C1 segment of cervical spinal cord (tissue), 14 donors: ENCODE measurements at places on chromosomes 5 and 9.
A peak's percentile ranks its signal among the peaks of the same experiment; 100 is the strongest.

DNA sequence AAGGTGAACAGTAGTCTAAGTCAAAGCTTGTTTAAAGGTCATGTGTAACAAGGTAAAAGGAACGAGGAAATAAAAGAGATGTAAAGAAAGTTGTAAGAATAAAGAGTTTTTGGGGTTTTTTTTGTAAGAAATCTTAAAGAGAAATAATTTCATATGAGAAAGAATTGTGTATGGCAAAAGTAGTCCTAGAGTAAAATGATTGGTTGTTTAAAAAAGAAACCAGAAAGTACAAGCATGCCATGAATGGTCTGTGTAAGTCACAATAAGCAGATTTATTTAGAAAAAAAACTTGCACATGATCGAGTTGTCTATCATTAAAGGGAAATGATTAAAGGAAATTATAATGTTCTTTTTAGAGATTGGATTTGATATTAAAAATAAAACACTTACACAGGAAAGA lies 172.6 kb upstream of the TUSC1 start:
- no peak for DNase-seq

DNA sequence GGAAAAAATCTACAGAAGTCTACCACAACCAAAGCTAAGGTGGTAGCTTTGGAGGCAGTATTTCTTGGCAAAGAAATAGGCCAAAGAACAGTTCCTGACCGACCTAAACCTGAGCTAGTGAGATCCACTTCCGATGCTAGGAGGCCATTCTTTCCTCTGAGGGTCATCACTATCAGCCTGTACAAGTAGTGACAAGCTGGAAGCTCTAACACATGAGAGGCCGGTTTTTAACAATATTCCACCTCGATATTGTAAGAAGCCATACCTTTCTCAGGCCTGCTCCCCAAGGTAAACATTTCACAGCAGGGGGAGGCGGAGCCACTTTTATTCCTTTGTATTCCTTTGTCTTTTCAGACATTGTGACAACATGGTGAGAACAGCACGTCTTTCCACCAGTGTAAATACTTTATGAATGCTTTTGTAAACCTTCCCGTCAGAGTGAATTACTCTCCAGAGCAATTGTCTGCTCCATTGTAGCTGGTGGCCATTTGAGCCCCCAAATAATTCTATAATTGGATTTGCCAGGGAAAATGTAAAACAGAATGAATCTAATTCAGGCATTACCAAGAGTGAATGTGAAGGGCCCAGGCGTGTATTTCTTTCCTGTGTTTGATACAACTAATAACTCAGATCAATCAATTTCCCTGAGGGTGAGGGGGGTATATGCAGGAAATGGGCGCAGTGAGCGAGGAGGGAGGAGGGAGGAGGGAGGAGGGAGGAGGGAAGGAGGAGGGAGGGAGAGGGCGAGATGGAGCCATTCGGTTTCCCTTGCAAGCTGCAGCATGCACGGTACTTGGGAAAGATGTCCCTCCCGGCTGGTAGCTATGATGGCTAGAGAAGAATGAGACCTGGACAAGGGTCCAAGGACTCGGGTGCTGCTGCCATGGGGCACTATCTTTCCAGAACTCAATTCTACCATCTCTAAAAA lies 166.6 kb downstream of the CDK5RAP2 start:
- DNase-seq, result no peak

GRCh38 chr5:97142521-97143254 lies at the start of gene LIX1:
TSS of gene LIX1 (minus strand) at chr5:97142611. CDS start at chr5:97142576, 35 bp downstream.
- DNase-seq, result peak; percentile 27

- DNase-seq, result peak; percentile 32
These were observed 39.7 kb upstream of the SLC25A51 start for GRCh38 chr9:37943345-37944265.

- DNase-seq, result no peak
These were observed 177.0 kb downstream of the FGF18 start for GRCh38 chr5:171596391-171596878.
